ENCODE measurements at places on chromosomes 1 and 21.

GRCh38 chr21:44761011-44761729 lies 40.5 kb downstream of the UBE2G2 start:
- no peak for DNase-seq

DNA sequence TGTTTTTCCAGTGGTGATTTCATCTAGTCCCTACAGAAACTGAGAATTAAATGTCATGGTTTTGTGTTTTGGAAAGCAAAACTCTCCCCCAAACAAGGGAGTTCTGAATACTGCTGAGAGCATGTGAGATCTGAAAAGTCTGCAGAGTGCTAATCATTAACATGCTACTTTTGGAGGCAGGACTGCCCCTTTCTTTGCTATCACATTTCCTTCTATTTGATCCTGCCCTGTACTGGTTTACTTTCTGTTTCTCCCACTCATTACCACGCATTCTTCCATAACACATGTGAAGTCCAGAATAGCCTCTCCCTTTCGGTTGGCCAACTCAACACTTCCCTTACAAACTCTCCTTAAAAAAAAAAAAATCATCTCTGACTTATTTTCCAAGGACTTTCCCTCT lies 63.6 kb downstream of the GADD45A start:
- no peak for DNase-seq

DNA sequence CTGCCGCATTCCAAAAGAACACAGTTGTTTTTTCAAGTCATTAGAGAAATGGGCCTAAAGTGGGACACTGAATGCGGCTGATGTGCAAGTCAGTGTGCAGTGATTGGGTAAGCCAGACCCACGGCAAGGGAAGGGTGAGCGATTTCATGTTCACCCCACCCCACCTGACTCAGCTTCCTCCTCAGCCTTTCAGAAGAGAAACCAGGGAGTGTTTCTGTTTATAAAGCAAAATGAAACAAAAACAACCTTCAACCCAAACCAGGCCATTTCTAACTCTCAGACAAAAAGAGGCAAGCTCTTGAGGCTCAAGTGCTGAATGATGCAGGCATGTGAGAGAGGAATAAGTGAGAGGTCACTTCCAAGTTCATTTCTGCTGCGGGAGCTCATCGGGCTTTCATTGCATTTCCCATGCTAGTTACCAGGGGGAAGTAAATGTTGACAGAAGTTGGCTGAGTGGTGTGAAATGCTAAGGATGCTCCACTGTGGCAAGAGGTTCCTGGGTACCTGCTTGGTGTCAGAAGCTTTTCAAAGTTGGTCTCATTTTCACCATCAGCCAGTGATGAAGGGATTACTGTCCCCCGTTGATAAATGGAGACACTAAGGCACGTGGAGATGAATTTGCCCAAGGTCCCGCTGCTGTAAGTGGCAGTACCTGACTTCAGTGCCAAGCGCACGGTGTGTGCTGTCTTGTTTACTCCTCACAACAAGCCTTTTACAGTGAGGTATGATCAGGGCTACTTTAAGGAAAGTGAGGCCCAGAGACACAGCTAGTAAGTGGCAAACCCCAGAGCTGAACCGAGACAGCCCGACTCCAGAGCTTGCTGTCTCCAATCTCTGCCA lies 29.1 kb downstream of the STPG1 start:
- no peak for DNase-seq

GRCh38 chr1:31689854-31690253 lies 14.0 kb downstream of the COL16A1 start:
- DNase-seq, result no peak

DNA sequence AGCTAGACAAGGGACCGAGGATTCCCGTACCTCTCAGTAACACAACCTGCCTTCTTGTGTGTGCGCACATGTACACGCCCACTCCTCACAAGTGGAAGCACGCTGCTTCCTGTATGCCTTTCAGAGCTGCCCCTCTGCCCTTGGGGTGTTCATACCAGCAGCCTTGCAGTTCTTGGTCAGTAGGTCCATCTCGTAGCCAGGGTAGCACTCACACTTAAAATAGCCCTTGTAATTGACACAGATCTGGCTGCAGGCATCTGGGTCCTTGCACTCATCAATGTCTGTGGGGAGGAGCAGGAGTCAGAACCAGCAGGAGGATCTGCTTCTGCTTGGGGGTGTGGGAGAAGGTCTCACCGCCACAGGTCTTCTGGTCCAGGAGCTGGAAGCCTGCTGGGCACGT lies 32.6 kb upstream of the MAGOH start:
- DNase-seq, result no peak

- no peak for DNase-seq
Measured at GRCh38 chr1:56355422-56355821, 223.9 kb downstream of the PLPP3 start.

GRCh38 chr1:204443871-204444581 lies 32.4 kb upstream of the PPP1R15B start:
- DNase-seq, result no peak

DNA sequence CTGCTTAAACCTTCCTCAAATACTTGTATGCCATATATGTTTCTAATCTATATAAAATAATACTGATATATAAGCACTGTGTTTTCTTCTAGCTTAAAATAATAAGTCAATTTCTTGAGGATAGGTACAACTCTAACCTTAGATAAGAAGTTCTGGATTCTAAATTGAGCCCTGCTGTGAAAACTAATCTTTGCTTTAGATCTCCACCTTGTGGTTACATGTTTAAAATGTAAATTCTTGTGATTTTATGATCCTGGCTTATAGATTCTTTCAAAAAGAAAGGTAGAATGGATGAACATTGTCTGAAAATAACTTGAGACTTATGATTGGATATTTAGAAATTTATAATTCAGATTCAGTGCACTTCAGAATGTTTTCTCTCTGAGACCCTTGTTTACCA lies 38.9 kb upstream of the HMCN1 start:
- no peak for DNase-seq

- no peak for DNase-seq
Measured at GRCh38 chr1:87170931-87171598, 157.6 kb upstream of the LMO4 start.
